ENCODE measurements at places on chromosomes 12 and 14.

GRCh38 chr14:89232265-89233070, 184.6 kb downstream of the FOXN3 start:
- no peak for DNase-seq

DNA sequence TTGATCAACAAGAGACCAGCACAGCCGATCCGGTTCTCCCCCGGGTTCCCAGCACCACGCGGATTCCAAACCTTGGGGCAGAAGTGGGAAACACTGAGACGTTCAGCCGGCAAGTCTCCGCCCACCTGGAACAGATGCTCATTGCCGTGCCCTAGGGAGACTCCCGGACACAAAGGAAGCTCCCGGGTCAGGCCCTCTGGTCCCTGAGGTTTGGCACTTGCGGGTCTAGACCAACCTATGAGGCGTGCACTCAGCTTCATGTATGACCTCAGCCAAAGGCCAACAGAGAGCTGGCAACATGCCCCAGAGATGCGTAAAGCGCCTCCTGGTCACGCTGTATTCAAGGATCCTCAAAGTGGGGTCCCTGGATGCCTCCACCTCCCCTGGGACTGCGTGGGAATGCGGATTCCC, 2.5 kb downstream of the RIMBP2 start:
- DNase-seq = no peak

DNA sequence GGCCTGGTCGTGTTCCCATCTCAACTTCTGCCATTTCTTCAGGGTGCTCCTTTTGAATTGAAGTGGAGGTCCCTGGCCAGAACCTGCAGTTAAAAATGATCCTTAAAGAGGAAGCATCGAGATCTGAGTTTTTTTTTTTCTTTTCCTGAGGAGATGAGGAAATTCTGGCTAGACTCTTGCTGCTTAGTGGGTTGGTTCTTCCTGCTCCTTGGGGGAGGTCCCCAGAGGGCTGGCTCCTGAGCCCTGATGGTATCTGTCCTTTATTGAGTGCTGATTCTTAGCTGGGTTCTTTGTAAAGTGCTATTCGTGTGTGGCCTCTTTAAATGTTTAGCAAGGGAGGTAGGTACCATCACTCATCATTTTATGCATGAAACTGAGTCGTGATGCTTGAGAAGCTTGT, 11.7 kb downstream of the PELI2 start:
- peak; percentile 38 for DNase-seq

DNA sequence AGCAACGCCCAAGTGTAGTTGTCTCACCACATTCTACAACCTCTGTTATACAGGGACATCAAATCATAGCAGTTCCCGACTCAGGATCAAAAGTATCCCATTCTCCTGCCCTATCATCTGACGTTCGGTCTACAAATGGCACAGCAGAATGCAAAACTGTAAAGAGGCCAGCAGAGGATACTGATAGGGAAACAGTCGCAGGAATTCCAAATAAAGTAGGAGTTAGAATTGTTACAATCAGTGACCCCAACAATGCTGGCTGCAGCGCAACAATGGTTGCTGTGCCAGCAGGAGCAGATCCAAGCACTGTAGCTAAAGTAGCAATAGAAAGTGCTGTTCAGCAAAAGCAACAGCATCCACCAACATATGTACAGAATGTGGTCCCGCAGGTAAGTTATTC, 123.0 kb downstream of the ARID2 start:
- no peak for DNase-seq

DNA sequence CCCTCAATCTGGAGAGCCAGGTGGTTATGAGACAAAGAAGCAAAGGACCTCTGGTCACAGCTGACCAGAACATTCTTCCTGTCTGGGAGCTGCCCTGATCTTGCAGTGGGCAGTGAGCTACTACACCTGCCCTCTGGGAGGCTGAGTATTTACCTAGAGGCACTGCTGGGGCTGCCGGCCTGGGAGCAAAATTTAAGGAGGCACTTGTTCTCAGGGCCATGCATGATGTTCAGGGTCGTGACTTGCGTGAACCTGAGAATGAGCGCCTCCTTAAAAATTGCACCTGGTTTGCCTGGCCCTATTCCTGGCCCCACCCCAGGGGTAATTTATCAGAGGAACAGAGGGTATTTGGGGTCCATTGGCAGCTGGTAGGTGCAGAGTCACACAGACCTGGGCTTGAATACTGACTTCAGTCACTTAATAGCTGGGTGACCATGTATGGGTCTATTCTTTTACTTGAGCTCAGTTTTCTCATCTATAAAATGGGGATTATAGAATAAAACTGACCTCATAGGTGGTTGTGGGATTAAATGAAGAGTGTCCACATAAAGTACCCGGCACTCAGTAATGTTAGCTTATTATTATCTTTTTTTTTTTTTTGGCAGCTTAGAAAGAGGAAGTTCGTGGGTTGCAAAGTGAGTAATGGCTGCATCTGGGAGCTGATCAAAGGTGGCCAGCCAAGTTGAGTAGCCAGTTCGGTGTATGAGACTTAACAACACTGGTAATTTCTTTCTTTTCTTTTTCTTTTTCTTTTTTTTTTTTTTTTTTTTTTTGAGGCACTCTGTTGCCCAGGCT, 107.4 kb upstream of the MED13L start:
- DNase-seq = peak; percentile 77

DNA sequence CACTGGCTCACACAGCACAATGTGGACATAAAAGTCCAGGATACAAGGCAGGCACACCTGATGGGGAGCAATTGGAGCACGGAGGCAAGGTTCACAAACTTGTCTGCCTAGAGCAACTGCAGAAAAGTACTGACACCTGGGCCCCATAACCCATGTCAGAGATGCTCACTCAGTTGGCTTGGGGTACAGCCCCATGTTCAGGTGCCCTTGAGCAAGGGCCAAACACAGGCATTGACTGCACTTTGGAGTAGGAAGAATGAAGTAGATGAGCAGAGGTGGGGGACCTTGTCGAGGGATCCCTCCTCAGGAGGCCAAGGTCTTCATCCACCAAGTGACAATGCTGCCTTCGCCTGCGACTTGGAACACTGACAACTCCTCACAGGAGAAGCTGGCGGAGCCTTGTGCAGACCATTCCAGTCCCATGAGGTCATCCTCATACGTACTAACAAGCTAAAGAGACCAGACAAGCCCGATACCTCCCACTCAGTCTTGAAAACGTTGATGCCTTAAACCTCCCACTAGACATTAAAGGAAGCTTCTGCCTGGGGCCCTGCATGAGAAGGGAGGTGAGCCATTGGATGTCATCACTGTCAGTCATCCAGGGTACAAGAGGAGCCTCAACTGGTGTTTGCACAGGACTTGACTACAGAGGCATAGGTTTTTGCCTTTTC, 42.5 kb upstream of the C14orf180 start:
- no peak for DNase-seq

DNA sequence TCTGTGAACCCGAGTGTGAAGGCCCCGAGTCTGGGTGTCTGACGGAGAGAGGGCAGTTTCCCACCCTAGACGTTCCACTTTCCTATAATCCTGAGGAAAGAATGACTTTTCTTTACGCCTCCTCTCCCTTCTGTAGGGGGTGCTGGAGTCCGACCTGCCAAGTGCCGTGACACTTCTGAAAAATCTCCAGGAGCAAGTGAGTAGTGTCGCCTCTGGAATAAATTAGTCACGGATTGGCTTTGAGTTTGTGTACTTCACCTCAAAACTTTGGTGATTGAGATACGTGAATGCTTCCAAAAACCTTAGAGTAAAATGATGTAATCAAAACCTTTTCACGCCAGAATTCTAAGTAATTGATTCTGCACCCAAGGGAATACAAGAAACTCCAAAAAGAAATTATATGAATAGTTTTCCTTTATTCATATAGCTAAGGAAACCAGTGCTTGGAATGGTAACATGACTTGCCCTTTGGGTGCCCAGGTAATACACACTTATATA, 452 bp downstream of the NGDN start:
- no peak for DNase-seq

- DNase-seq = no peak
Measured at GRCh38 chr12:9883175-9883574, 1.9 kb downstream of the KLRF2 start.

GRCh38 chr14:58947814-58948445, 240.5 kb upstream of the DAAM1 start:
- peak; percentile 68 for DNase-seq

GRCh38 chr14:100867631-100868315, 35.7 kb downstream of the RTL1 start:
- no peak for DNase-seq

GRCh38 chr12:5014269-5014668, 29.4 kb upstream of the KCNA5 start:
- DNase-seq = no peak

DNA sequence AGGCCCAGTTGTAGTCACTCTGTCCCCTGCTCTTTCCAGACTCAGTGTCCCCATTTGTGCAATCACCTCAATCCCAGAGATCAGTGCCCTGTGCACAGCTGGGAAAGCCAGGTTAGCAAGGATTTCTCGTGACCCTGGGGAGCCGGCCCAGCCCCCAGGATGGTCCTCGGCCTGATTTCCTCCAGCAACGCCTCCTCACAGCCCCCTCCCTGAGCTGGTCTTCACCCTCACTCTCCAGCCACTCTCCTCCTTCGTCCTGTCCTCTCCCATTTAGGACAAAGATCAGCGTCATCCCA, 194.8 kb upstream of the C14orf180 start:
- DNase-seq = no peak

DNA sequence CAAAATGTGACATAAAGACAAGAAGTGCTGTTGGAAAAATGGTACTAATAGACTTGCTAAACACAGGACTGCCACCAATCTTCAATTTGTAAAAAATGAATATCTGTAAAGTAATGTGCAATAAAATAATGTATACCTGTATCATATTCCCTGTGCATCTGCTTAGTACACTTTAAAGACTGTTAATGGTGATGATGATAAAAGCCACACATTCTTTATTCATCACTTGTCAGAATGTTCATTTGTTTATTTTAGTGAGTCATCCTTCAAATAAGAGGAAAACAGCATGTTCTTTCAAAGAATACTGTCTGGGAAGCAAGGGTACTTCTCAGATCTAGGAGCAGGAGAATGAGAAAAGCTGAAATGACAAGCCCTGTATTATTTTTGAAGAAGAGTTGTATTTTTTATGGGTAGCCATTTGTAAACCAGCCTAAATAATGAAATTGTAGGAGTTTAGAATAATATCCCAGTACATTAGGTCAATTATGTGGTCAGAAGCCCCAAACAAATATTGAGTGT, 78.3 kb upstream of the PSMA6 start:
- no peak for DNase-seq

- DNase-seq = no peak
Measured at GRCh38 chr14:79542121-79542520, 669.2 kb downstream of the DIO2 start.

DNA sequence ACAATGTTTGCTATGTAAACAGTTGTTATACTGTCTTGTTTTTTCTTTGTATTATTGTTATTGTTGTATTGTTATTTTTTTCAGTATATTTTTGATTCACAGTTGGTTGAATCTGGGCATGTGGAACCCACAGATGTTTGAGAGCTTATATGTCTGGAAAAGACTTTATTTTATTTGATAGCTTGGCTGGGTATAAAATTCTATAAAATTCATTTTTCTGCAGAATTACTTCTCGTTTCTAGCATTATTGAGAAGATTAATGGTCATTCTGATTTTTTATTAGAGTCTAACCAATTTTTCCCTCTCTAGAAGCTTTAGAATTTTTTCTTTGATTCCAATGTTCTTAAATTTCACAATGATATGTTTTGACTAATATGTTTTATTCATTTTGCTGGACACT, 188.6 kb downstream of the CRADD start:
- DNase-seq = no peak

GRCh38 chr14:96368534-96368933, 5.2 kb downstream of the GSKIP start:
- DNase-seq = peak; percentile 43

- no peak for DNase-seq
Measured at GRCh38 chr12:67697443-67697842, 48.9 kb downstream of the DYRK2 start.

DNA sequence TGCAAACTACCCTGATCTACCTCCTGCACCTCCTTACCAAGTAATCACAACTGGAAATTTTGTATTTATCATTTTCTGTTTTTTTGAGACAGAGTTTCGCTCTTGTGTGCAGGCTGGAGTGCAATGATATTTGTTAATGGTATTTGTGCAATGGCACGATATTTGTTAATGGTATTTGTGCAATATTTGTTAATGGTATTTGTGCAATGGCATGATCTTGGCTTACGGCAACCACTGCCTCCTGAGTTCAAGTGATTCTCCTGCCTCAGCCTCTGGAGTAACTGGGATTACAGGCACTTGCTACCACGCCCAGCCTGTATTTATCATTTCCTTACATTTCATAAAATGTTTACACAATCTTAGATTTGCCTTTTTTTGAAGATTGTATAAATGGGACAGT, 5.7 kb upstream of the NECAP1 start:
- DNase-seq = no peak

- peak; percentile 0 for DNase-seq
Measured at GRCh38 chr14:106694638-106695393, 1168.4 kb downstream of the TMEM121 start.

DNA sequence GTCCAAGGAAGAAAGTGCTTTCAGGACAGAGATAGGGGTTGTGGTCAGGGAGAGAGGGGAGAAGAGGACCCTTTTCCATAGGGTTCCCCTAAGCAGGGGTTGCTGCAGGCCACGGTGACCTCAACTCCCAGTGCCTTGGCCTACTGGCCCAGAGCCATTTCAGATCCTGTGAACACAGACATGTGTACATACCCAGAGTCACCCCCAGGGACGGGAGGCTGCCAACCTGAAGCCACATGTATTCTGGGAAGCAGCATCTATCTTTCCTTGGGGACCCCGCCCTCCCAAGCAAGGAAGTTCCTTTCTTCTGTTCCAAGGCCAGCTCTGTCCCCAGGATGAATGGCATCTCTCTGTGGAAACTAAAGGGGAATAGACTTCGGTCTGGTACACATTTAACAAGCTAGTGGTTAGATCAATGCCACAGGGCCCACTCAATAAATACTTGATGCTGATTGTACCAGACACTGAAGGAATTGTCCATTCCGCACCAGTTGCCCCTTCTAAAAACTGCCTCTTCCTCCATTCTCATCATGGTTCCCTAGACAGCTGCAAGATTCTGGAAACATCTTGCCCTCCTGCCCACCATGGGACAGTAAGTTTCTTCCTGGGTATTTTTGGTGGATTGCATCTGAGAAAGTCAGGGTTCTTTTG, 25.2 kb upstream of the DGLUCY start:
- DNase-seq = no peak

Data from GM23338 (cell line).